ENCODE measurements at places on chromosomes 3 and 15.

- DNase-seq: no peak
Observed at GRCh38 chr15:44394062-44394461, 33.4 kb upstream of the CTDSPL2 start.

DNA sequence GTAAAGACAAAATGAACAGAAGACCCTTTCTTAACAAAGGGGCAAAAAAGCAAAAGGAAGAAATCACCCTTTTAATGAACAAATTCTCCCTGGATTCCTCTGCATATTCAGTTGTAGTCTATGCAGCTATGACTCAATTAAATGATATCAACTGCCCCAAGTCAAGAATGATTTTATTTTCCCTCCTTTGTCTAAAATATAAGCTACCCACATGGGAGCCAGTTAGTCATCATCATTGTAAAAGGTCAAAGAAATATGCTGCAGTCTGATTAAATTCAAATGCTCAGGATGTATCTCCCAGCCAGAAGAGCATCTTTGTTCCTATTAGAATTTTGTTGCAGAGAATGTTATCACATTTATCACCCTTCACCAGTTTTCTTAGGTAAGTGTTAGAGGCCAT lies 84.0 kb downstream of the SST start:
- DNase-seq: no peak

DNA sequence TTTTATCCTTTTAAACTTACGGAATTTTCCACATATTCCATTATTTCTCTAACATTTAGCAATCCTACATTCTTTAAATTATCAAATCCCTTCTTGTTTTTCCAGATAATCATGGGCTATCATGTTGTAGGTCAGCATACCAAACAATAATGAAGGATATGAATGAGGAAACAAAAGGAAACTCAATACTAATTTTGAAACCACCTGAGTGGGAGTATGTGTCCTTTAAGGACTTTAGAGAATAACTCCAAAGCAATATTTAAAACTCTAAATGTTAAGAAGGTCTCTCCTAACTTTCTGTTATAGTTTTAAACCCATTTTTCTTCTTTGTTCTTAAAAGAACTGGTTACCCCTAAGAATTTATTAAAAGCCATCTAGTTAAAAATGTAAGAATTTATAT lies 43.0 kb downstream of the TP53BP1 start:
- no peak for DNase-seq

GRCh38 chr15:60798821-60799220 lies 319.9 kb upstream of the ICE2 start:
- DNase-seq: no peak

GRCh38 chr3:141894524-141895176 lies 18.2 kb downstream of the ATP1B3 start:
- peak; percentile 62 for DNase-seq

DNA sequence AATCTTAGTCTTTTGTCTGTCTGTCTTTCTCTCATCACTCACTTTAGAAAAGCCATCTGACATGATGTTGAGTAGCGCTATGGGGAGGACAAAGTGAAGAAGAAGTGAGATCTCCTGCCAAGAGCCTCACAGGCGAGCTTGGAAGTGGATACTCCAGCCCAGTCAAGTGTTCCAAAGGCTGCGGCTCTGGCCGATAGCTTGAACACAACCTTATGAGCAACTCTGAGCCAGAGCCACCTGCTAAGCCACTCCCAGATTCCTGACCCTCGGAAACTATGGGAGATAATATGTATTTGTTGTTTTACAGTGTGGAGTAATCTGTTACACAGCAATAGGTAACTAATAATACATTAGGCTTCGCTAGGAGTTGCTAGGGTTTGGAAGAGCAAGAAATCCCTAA lies 76.2 kb downstream of the MB21D2 start:
- no peak for DNase-seq

Measured in AML-193 (cell line).